ENCODE measurements at places on chromosomes 7 and 10.

- no peak for DNase-seq
Measured at GRCh38 chr7:80476035-80476434, 35.8 kb downstream of the GNAT3 start.

- no peak for DNase-seq
Measured at GRCh38 chr7:141709318-141709717, 1.2 kb downstream of the WEE2 start.

DNA sequence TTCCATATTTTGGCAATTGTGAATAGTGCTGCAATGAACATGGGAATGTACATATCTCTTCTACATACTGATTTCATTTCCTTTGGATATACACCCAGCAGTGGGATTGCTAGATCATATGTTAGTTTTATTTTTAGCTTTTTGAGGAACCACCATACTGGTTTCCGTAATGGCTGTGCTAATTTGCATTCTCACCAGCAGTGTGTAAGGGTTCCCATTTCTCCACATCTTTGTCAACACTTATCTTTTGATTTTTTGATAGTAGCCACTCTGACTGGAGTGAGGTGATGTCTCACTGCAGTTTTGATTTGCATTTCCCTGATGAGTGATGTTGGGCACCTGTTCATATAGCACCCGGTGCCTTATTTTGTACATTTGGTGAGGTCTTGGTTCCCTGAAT lies 519.6 kb downstream of the REEP3 start:
- DNase-seq = no peak

- DNase-seq = no peak
Measured at GRCh38 chr10:13671904-13672303, 85.1 kb downstream of the PRPF18 start.

- DNase-seq = no peak
Measured at GRCh38 chr7:26337232-26337865, 45.7 kb downstream of the SNX10 start.

- DNase-seq = no peak
Measured at GRCh38 chr7:32191305-32191704, 121.1 kb upstream of the PDE1C start.

GRCh38 chr10:130179640-130180039 lies 43.4 kb downstream of the GLRX3 start:
- no peak for DNase-seq

DNA sequence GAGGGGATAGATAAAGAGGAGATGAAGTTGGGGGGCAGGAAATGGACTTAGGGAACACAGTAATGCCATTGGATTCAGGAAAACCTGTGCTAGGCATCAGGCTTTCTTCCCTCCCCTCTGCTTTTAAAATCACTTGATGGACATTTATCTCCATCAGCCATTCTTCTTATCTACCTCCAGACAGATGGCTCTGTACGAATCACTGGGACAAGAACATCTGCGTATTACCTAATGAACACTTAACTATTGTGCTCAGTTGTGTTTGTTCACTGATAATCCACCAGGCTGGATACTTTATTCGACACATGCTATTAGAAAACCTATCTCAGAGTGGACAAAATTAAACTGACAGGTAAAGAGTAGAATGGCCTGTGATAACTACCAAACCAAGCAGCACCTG lies 40.0 kb downstream of the TNKS2 start:
- DNase-seq = no peak

GRCh38 chr10:127948791-127949190 lies 41.9 kb downstream of the PTPRE start:
- DNase-seq = no peak

GRCh38 chr10:49750546-49750945 lies 11.6 kb downstream of the OGDHL start:
- DNase-seq = no peak

GRCh38 chr10:53325066-53325465 lies 552.5 kb upstream of the MBL2 start:
- DNase-seq = no peak

GRCh38 chr7:119090851-119091250 lies 866.3 kb downstream of the ANKRD7 start:
- DNase-seq = no peak

- no peak for DNase-seq
Measured at GRCh38 chr7:67604461-67605386, 608.1 kb downstream of the TYW1 start.

GRCh38 chr7:17716816-17717215 lies 223.5 kb downstream of the SNX13 start:
- DNase-seq = no peak

DNA sequence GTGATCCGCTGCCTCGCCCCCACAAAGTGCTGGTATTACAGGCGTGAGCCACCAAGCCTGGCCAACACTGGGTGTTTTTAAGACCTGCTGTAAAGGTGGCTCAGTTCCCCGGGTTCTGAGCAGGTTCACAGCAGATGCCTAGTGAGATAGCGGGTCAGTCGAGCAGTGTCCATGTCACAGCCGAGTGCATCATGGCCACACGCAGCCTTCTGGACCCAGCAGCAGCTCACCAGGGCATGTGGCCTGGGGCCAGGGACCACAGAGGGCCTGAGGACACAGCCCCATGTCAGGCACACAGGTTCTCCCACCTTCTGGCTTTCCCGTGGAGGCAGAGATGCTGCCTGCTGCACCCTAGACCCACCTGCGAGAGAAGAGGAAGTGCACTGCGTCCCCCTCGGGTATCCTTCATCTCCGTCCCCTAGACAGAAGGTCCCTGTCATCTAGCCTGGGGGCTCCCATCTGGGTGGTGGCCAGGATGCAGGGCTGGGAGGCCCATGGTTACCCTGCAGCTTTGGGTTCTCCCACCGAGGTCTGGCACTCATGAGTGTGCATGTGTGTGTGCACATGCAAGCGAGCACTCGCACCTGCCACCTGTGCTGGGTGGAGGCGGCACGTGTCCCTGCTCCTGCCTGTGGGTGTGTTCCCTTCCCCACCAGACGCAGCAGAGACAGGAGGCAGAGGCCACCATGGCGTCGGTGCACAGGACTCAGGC lies 98.6 kb downstream of the NKX6-2 start:
- no peak for DNase-seq

GRCh38 chr7:2301511-2301863 lies 12.8 kb downstream of the SNX8 start:
- no peak for DNase-seq

Measured in left forelimb (tissue), 1 donor.